ENCODE measurements at places on chromosomes 6 and 20. TPM values are rescaled to one million over a fixed set of nuclear protein-coding genes. Genes with fewer than 3 reads are reported as not detected.

The ENPP4 gene
- polyA plus RNA-seq: 18.1 TPM

The TNFRSF6B gene
- 1.4 TPM for polyA plus RNA-seq

The OLIG3 gene
- polyA plus RNA-seq: not detected

The L3MBTL1 gene
- 11.6 TPM for polyA plus RNA-seq

The SLC2A10 gene
- polyA plus RNA-seq: 14.7 TPM

The FAM50B gene
- polyA plus RNA-seq: 12.4 TPM

The HLA-F gene
- polyA plus RNA-seq: 5.5 TPM

The NOX3 gene
- polyA plus RNA-seq: 2.1 TPM

The PSORS1C1 gene
- 0.14 TPM for polyA plus RNA-seq

GRCh38 chr6:163955756-163956155 is 541.2 kb downstream of the QKI start:
- DNase-seq: no peak

DNA sequence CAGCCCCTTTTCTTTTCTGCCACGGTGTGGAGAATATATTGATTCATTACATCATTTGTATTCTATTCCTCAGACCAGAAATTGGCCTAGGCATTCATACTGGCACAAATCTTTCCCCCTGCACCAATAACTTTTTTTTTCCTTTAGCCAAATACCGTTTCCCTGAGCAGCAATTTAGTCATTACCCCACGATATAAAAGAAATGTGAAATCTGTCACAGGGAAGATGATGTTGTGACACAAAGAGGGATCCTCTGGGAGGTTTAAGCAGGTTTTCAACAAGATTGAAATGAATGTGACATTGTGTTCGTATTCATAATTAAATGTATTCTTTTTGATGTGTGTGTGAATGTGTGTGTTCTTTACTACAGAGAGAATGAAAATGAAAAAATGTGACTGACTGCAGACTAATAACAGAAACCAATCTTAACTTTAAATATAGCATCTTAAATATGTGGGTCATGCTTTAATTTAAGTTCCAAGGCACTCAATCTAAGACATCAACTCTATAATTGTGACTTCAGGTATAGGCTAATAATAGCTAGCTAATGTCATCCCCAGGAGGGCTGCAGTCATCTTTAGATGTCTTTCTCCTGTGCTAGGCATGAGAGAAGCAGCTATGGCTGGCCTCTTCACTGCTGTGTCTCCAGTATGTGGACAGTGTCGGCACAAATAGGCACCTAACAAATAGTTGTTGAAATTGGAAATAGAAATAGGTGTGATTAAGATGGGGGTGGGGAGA is 177.7 kb downstream of the BTBD3 start:
- no peak for DNase-seq

GRCh38 chr6:37819802-37820717 is 533 bp downstream of the ZFAND3 start:
- DNase-seq: no peak

DNA sequence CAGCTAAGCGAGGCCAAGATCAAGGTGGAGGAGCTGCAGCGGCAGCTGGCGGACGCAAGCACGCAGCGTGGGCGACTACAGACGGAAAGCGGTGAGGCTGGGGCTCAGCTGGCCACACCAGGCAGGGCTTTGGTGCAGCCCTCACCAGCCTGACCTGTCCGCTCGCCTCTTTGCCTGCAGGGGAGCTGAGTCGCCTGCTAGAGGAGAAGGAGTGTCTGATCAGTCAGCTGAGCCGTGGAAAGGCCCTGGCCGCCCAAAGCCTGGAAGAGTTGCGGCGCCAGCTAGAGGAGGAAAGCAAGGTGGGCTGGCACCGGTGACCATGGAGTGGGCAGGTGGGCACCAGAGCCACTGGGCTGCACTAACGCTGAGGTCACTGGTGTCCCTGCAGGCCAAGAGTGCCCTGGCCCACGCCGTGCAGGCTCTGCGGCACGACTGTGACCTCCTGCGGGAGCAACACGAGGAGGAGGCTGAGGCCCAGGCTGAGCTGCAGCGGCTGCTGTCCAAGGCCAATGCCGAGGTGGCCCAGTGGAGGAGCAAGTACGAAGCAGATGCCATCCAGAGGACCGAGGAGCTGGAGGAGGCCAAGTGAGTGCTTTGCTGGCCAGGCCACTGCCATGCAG is 42.8 kb downstream of the MYH7B start:
- DNase-seq: no peak

DNA sequence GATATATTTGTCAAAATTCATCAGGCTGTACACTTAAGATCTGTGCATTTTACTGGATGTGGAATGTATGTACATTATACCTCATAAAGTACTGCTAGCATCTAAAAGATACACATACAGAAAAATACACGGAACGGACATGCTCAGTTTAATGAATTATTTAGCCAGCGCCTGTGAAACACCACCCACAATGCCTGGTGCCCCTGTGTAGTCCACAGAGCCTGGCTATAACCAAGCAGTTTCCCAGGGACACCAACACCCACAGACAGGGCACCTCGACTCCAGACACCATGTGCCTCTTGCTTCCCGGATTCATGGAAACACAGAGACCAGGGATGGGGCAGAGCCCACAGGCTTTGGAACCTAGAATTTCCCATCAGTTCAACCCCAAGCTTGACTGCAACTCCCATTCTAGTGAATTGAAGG is 17.4 kb upstream of the ARMC12 start:
- DNase-seq: no peak

DNA sequence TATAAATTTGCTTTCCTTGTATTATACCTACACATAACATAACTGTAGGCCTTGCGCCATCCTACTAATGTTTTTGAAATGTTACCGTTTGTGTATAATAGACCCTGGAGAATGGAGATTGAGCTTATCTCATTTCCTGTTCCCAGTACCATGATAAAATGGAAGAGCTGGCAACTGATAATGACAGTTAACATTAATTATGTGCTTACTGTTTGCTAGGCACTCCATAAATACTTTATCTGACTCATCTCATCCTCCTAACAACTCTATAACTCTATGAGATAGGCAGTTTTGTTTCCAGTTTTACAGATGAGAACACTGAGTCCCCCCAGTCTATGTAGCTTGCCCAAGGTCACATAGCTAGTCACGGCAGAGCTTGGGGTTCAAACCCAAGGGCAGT is 396.7 kb downstream of the SYNE1 start:
- no peak for DNase-seq

- no peak for DNase-seq
These were observed 2.7 kb downstream of the EYA4 start for GRCh38 chr6:133243723-133244305.

DNA sequence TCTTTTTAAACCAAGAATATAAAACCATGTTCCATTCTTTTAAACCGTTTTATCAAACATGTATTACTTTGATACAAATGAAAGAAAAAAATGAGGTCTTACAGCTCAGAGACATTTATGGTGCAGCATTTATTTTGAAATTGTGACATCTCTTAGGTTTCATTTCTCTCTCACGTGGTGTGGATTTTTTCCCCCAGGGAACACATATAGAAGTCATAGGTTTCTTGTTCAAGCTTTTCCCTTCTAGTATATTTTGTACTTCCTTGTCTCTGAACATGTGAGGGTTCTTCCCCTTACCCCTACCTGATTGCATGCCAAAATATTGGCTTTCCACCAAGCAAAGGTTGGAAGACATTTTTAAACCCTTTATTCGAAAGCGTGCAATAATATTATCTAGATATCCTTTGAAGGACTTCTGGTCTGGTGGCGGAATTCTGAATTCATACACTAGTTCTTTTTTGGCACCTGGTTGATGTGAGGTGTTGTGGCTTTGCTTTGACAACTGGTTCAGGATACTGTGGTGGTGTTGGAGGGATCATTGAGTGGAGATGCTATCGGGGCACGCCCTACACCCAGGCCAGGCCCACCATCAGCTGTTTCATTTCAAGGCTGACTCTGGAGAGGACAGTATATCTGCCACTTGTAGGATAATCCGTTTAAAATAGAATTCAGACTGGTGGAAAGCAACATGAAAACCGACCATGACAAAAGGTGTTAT is 5.6 kb upstream of the FAM50B start:
- no peak for DNase-seq

DNA sequence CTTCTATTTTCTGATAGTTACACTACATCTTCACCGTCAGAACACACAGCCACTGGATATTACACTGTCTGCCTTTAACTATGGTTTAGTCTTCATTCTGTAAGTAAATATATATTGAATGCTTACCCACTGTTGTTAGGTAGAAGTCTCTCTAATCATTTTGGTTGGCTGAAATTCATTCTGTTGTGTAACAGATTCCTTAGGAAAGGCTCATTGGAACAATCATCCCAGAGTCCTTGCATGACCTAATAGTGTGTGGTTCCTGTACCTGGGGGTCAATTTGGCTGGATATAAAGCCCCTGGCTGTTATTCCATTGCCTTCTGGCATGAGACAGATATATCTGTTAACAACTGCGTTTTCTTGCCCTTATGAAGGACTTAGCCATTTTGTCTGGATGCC is 9.9 kb downstream of the BLOC1S5 start:
- DNase-seq: no peak

- no peak for DNase-seq
These were observed 28.6 kb upstream of the EZR start for GRCh38 chr6:158847786-158848185.

- DNase-seq: no peak
These were observed 39.5 kb downstream of the ATP9A start for GRCh38 chr20:51728737-51729136.

DNA sequence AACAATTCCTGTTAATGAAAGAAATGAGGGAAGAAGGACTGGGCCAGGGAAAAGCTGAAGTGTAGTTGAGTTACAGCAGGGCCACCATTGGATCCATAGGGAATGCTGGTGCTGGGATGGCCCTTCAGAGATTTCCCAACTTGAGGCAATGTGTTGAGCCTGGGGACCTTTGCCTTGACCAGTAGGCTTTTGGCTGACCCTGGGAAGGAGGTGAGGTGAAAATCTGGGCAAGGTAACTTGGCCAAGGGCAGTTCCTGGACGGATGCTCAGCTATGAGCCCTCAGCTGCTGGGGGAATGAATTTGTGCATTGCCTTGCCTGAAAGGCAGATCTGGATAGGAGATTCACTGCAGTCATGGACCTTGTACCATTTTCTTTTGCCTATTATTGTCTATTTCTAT is 20.4 kb downstream of the UTRN start:
- DNase-seq: no peak

GRCh38 chr6:40579101-40579500 is 8.1 kb downstream of the LRFN2 start:
- no peak for DNase-seq

DNA sequence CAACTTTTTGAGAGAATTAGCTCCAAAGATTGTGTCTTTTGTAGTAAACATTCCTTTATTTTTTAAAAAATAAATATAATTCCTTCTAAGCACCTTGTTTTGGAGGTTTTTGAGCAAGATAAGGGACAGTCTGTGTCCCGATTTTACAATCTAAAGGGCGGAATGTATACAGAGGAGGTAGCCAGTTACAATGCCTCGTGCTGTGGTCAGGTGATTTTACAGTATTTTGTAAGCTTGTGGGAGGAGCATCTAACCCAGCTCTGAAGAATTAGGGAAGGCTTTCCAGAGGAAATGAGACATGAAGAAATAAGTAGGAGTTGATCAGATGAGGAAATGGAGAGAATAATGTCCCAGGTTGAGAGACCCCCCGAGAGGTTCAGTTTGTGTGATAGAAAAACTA is 1.3 kb downstream of the HINT3 start:
- no peak for DNase-seq

- no peak for DNase-seq
These were observed 90.5 kb downstream of the RNGTT start for GRCh38 chr6:88872962-88873361.

DNA sequence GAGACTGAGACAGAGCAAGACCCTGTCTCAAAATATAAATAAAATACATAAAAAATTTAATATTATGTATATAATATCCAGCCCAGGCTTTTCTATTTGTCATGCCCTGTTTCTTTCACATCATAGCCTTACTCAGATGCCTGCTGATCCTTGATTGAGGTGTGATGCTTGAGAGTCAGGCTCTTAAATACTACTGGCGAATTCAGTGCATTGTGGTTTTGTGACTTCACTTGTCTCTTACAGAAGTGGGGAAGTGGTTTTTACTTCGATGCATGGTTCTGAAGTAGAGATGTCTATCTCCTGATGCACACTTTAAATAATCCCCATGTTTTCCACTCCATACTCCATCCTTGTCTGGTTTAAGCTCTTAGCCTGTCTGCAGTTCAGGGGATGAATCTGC is 29.1 kb downstream of the ASXL1 start:
- no peak for DNase-seq

- no peak for DNase-seq
These were observed 101.1 kb downstream of the SMLR1 start for GRCh38 chr6:130928158-130928912.

DNA sequence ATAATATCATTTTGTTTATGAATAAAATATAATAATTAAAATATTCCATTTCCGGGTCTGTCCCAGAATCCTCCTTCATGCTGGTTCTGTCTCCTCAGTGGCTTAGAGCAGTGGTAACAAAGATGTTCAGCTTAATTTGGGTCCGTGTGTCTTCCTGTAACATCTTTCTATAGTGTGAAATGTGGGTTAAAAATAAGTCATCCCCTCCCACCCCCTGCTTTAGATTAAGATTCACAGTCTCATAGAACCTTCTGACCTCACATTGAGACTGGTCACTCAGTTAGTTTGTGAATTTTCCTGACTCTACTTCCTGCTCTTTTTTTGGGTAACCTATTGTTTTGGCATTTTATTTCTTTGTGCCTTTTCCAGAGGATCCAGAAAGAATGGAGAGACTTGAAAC is 55.2 kb downstream of the SLX4IP start:
- no peak for DNase-seq
